ENCODE measurements at places on chromosomes 16 and 17.

GRCh38 chr16:62966626-62967025 is 930.4 kb upstream of the CDH8 start:
- DNase-seq = no peak

DNA sequence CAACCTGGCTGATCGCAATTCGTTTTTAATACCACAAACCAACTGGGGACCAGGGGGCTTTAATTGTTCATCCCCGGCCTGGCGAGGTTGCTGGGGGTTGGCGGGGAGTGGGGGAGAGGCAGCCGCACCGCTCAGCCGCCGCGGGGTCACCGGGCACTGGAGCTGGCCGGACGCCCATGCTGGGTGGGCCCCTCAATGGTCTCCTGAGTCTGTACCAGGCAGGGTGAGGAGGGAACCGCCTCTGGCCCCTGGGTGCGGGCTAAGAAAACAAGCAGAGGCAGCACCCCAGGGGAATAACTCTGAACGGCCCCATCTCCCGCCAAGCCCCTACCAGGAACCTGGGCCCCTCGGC is 43.9 kb downstream of the ACTG1 start:
- no peak for DNase-seq

- DNase-seq = no peak
These were observed 874 bp downstream of the WWP2 start for GRCh38 chr16:69762814-69763598.

- DNase-seq = no peak
These were observed 18.2 kb upstream of the IL17C start for GRCh38 chr16:88619859-88620815.

- DNase-seq = no peak
These were observed 575.9 kb downstream of the WWOX start for GRCh38 chr16:78675312-78675711.

GRCh38 chr17:58873926-58874325 is 118.3 kb downstream of the PPM1E start:
- DNase-seq = no peak

DNA sequence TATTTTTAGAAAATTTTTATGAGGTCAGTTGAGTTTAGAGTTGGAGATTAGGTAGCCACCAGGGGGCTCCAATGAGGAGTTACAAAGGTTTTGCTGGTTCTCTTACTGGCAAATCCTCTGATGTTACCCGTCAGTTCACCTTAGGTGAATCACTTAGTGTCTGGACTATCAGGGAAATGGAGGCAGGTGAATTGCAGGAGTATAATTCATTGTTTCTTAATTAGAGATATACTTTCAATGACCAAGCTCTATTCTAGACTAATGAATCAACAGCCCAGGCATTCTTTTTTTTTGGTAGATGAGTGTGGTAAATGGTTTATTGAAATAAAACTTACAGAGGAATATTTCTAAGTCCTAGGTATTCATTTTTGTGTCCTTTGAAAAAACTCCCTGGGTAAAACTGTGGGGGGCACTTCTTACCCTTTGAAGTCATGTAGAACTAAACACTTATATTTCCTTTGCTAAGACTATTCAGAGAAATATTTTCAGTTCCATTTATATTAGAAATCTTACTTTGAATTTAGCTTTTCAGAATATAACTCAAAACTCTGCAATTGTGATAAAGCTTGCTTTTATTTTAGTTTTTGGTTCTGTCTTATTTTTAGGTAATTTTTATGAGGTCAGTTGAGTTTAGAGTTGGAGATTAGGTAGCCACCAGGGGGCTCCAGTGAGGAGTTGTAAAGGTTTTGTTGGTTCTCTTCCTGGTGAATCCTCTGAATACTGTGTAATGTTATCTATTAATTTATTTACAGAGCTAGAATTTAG is 17.7 kb downstream of the PSMD11 start:
- DNase-seq = no peak

DNA sequence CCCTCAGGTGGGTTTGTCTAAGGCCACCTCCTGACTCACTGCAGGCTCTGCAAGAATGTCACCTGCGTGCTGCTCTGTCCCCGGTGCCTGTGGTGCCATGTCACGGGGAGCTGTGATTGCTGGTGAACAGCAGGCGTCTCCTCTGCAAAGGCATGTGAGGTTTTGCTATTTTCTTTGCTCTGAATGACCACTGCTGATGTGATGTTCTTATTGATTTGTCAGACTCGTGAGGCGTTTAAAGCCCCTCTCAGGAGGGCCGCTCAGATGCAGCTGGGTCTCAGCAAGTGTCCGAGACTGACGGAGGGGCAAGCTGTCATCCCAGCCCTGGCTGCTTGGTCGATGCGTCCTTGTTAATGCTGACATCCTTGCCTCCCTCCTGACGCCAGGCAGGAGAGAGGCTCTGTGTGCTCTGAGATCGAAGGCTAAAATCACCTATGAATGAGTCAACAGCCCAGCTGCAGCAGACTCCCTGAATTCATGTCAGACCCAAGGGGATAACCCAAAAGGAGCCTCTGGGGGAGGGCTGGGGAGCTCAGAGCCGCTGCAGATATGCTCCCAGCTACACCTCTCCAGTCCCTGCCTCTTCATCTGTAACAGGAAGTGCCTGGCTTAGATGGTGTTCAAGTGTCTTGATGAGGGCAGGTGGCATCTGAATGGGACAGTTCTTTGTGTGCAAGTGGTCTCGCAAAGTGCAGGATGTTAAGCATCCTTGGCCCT is 11.8 kb upstream of the PEMT start:
- no peak for DNase-seq

DNA sequence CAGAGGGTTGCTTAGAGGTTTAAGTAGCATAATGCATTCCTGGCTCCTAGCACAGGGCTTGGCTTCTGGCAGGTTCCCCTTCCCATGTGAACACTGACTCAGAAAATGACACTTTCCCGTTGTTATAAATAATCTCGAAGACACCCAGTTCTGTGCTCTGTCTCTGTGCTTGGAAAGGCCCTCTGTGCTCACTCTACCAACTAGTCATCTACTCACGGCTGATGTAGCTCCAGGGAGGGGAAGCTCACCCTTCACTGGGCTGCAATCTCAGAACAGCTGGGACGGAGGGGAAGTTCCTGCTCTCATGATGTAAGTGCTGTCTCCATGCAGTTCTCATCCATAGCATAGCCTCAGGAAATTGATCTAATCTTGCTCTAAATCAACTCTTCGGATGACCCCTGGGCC is 230.5 kb upstream of the ASIC2 start:
- DNase-seq = no peak

DNA sequence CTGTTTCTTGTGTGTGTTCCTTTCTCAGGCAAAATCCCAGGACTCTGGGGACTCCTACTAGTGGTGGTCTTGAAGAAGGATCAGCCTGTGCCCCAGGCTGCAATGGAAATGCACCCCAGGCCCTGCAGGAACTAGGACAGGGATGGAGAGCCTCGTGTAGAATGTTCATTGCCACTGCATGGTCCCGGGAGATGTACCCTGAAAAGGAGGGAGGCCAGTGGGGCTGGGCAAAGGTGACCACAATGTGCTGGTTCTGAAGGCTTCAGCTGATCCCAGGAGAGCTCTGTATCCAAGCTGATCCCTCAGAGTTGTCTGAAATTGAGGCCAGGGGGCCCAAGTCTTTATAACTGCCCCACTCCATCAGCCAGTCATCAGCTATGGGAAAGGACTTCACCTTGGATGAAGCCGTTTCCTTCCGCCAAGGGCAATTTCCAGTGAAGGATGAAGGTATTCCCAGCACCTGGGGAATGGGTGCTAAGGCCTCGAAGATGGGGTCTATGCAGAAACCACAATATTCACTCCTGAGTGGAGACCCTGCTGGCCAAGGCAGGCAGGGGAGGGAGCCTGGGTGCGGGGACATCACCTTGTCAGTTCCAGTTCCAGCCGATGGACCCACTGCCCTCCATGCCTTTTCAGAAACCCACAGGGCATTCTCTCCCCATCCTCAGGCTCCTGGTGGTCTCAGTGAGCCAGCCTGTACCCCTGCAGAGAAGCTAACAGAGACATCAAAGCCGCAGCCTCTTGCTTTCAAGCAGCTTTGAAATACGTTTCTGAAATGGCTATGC is 59.9 kb upstream of the CDH5 start:
- DNase-seq = no peak

DNA sequence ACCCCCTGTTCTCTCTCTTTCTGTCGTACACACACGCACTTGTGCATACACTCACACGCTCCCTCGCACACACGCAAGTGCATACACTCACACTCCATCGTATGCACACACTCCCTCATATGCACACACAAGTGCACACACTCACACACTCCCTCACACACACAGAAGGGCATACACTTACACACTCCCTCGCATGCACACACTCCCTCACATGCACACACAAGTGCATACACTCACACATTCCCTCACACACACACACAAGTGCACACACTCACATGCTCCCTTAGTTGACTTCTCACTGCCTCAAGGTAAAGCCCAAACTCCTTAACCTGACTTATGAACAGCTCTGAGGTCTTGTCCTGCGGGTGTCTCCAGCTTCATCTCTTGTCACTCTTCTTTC is 78.7 kb downstream of the NOG start:
- DNase-seq = no peak

- DNase-seq = no peak
These were observed 5.1 kb upstream of the CISD3 start for GRCh38 chr17:38725066-38725465.

DNA sequence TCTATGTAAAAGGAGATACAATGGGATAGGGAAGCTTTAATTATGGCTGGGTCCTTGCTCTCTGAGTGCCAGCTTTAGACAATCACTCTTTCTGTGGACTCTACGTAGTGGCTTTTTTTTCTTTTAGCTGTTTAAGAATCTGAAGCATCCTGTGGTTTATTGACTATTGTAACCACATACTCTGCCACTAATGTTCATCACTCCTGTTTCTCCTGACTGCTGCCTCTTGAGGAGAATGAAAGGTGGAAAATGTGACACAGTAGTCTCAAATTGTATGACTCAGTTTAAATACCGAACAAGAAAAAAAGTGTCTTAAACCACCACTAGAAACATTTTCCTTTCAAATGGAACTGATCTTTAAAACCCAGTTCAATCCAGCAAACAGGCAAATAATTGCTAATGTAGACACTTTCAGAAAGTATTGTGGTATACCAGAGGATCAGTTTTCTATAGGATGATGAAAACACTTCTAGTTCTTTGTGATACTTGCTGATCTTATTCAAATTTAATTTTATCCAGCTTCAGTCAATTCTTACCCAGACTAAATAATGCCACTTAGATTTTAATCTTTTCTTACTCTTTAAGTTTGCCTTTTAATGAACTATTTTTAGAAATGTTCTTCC is 302.7 kb upstream of the PMFBP1 start:
- DNase-seq = no peak

- no peak for DNase-seq
These were observed 8.8 kb downstream of the TBX4 start for GRCh38 chr17:61460796-61461585.

DNA sequence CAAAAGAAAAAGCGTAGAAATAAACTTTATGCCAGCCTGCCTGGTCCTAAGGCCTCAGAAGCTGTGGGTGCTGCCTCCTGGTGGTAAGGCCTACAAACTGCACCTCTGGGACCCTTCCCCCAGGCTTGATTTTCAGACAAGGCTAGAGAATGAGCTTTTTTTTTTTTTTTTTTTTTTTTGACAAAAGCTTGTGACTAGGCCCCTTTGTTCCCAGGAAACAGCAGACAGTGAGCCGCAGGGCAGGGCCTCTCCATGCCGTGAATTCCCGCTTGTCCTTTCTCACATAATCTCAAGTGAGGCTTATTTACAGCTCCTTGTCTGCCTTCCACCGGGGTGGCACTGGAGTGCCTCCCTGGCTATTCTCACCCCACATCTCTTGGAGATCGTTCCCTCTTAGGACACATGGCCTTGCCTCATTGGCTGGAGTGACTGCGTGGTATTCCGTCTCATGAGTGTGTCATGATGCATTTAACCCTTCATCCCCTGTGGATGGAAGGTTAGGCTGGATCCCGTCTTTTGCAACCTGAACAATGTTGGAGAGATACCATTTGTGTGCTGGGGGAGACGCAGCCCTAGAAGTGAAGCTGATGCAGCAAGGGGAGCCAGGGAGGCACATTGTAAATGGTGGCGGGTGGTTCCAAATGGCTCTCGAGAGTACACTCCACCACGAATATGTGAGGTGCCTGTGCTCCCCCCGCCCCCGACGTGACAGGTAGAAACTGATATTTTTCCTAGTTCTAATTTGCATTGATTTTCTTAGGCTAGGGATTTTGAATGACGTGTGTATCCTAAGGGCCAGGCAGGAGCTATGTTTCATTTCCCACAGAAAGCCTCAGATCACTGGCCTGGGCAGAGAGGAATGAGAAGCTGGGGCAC is 49.6 kb downstream of the USP22 start:
- DNase-seq = peak; percentile 79

DNA sequence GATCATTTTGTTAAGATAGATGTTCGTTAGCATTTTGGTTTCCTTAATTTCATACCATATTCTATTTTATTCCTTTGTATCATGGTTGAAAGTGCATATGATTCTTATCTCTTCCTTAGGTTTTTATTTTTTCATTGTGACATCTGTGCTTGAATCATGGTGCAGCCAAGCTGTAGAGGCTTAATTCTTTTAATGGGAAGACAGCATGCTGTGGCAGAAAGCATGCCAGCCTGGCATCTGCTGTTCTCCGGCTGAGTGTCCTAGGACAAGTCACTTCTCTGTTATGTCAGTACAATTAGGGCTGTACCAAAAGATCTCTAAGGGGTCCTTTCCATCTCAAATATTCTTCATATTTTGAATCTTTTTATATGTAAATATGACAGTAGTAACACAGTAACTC is 68.5 kb upstream of the PMFBP1 start:
- DNase-seq = no peak

DNA sequence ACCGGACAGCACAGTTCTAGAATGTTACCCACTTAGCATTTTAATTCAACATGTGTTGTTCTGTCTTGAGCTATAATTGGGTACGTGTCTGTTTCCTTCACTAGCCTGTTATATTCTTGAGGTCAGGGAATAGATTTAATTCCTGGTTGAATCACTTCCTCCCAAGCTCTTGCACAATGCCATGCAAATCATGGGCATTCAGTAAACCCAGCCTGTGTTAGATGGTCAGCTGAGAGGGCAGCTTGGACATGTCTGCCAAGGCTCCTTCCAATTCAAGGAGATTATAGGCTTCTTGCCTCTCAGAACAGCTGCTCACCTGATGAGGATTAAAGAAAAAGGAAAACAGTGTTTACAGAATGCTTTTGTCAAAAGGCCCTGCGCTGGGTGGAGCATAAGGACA is 12.6 kb downstream of the C1QTNF1 start:
- no peak for DNase-seq

DNA sequence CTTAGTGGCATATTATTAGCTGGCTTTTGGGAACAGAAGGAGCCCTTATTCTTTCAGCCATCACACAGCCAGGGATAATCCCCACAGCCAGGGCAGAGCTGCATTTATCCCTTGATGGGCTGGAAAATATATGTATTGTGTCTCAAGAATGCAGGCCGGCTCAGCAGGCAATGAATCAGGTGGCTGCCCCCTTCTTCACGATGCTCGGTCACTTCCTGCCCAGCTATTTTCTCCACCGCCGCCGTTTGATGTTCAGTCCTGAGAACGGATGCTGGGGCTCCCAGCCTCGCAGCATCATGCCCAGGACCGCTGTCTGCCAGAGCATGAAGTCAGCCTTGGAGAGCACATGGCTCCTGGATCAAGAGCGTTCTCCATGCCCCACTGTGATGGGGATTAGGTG is 4.3 kb upstream of the MYH3 start:
- DNase-seq = no peak

All from H1 (cell line).